Activated CD4-positive, CD25-positive, alpha-beta regulatory T cell (primary cell): ENCODE measurements at places on chromosomes 7 and 10.

GRCh38 chr7:135904282-135904681, 72.9 kb downstream of the MTPN start:
- DNase-seq = no peak

DNA sequence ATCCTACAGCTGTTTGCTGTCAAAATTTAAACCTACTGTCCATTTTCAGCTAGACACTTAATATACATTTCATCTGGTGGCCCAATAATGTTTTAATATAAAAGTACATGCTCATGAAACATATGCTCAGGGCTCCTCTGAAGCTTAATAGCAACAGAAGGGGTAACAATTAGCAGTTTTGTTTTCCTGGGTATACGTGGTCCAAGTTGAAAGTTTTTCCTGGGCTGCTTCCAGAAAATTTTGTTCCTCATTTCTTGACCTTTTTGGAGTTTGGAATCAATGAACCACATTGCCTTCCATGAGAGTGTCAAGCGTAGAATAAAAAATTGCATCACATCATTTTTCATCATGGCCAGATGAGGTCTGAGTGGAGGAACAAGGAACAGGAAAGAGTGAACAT, 537.3 kb upstream of the MGMT start:
- no peak for DNase-seq

DNA sequence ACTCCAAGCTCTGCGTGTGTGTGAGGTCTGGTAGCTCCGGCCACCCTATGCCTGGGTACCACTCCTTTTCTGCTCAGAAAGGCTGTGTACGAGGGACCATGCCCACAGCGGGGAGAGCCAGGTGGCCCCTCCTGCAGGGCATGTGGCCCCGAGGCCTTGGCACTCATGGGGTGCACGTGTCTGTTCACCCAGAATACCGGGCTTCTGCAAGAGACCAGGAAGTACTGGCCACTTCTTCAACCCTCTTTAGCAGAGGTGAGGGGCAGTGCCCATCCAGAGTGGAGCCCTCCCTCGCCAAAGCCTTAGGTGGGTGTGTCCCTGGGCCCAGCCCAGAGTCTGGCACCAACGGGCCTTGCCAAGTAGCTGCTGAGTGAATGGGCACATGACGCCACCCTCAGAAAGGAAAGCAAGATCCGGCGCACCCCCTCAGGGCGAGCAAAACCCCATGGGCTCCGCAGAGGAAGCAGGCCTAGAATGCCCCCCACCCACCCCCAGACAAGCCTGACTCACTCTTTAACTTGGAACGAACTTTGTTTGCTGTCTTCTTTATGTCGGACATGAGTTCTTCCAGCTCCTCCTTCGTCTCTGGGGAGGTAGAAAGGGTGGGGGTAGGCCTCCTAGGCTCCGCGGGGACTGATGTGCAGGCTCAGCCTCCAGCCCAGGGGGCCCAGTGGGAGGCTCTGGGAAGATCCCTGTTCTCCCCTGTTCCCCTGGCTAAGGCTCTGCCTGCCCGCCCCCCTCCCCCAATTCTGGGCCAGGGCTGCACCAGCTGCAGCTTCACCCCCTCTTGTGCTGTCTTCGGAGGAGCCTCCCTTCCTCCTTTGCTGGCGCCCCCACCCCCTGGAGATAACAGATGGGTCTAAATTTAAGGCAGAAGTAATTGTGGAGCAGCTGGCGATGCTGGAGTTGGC, 14.6 kb downstream of the STX1A start:
- no peak for DNase-seq

- DNase-seq = no peak
Observed at GRCh38 chr7:157113607-157114006, 25.1 kb upstream of the UBE3C start.

- no peak for DNase-seq
Observed at GRCh38 chr10:15472431-15473395, 101.6 kb upstream of the FAM171A1 start.

- DNase-seq = no peak
Observed at GRCh38 chr10:54904833-54905232, 103.8 kb upstream of the PCDH15 start.

GRCh38 chr7:85815526-85815925, 628.7 kb upstream of the SEMA3D start:
- DNase-seq = no peak

DNA sequence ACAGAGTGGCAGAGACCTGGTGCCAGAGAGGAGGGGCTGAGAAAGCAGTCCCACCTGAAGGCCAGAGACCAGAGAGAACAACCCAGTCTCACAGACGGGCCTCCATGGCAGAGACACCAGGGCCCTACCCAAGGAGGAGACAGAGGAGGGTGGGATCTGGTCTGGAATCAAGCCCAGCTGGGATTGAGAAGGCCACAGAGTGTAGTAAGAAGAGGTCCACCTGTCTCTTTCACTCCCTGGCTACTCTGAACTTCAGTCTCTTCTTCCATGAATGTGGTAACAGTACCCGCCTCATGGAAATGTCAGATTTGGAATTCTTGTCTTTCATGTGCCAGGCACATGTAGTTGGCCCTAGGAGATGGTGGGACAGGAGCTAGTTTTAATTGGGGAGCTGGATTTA, 55.6 kb downstream of the CLIP2 start:
- no peak for DNase-seq

GRCh38 chr7:104240401-104240800, 32.6 kb upstream of the ORC5 start:
- no peak for DNase-seq

GRCh38 chr7:12964836-12965235, 277.4 kb downstream of the ARL4A start:
- DNase-seq = no peak

DNA sequence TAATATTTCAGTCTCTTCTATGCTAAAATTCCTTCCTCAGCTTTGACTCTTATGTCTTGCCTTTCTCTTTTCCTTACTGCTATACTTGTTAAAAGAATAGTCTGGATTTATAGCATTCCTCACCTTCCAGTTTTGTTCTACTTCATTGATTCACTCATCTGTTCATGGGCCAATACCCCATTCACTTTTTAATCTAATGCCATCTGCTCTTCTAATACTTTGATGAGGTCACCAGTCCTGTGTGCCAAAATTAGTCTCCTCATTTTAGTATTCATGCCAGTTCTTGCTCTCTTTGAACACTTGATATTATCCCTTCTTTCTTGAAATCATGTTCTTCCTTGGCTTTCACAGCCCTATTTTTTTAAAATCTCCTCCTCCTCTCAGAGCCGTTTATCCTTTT, 19.3 kb downstream of the STK17A start:
- no peak for DNase-seq
